Posterior vena cava (tissue), 2 donors: ENCODE measurements at places on chromosomes 6 and 20. TPM values are rescaled to one million over a fixed set of nuclear protein-coding genes. Genes with fewer than 3 reads are reported as not detected.

DNA sequence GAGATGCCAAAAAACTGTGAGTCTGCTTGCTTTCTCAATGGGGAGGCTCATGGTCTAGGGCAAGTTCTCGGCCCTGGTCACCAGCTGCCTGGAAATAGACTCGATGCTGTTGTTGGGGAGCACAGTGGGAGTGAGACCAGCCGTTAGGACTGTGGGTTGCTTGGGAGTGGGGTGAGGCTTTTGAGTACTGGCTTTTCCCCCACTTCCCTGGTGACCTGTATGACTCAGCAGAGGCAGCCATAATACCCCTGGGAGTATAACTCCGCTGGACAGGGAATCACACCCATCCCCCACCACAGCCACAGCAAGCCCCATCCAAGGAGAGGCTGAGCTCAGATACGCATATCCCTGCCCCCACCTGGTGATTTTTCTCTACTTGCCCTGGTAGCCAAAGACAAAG lies 48.9 kb upstream of the OGFRL1 start:
- DNase-seq = no peak

DNA sequence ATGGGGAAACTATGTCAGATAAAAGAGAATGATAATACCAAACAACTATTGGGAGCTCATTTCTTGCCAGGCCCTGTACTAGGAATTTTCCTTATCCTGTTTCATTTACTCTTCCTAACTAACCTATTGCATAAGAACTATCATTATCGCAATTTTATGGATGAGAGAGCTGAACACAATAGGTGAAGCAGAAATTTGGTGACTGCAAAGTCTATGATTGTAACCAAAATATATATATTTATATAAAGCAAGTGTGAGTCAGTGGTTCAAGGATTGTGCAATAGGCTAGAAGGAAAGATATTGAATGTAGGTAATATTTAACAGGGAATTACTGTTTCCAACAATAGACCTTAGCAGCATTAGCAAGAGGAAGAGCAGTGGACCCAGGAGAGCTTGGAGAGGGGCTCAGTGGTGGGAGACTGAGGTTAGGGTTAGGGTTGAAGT lies 181.1 kb upstream of the TENT5A start:
- no peak for DNase-seq

DNA sequence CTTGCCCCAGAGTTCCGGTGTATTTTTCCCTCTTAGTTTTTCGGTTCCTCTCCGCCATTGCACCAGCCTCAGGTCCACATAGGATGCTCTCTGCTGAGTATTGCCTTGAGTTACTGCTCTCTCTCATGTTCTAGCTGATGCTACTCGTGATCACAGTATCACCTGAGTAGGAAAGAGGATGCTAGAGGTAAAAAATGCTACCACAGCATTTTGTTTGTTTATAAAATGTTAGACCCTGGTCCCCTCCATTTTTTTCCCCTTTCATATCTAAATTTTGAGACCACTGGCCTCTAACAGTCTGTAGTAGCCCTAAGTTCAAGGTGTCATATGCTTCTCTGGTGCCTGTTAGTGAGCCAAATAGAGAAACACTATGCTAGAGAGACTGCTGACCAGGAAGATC lies 175.5 kb downstream of the OR2B2 start:
- DNase-seq = no peak

GRCh38 chr6:64553249-64553786 lies 917.7 kb downstream of the PHF3 start:
- no peak for DNase-seq

DNA sequence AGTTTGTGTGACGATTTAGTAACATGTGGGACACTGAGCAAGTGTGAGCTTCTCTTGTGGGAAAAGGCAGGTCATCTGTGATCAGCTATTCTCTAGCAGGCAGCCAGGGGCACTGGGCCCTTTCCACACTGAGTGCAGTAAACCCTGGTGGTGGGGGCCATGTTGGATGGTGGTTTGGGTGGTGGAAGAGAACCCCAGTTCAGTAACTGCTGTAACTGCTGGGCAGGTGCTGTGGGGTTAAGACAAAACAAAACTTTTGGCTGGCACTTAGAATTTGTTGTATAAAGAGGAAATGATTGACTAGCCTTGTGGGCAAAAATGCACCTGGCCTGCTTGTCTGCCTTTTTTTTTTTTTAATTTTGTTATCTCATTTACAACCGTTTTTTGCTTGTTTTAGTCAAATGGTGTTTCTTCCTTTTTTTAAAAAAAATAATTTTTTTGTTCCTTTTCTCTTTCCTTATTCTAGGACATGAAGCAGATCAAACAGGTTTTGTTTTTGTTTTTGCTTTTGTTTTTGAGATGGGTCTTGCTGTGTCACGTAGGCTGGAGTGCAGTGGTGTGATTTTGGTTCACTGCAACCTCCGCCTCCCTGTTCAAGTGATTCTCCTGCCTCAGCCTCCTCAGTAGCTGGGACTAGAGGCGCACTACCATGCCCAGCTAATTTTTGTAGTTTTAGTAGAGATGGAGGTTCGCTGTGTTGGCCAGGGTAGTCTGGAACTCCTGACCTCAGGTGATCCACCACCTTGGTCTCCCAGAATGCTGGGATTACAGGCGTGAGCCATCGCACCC lies 59.8 kb downstream of the IGF2R start:
- DNase-seq = no peak

The ENPP1 gene
- 13.5 TPM for total RNA-seq

The GPX5 gene
- total RNA-seq = not detected

- no peak for DNase-seq
Measured at GRCh38 chr20:8803065-8803464, 265.8 kb upstream of the PLCB4 start.

DNA sequence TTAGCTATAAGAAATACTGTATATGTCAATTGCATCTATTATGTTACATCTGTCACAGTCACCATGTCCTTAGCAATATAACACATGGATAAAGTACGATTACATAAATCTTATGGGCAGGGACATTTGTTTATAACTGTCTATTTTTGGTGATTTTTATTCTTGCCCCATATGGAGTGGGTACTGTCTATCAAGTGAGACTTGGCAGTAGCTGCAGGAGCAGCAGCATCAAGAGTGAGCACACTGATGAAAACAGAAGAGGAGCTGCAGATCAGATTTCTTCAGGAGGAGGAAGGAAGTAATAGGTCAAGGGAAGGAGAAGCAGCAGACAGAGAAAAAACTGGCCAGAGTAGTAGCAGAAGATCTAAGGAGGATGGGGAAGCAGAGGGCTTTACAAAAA lies 516.7 kb downstream of the C6orf118 start:
- DNase-seq = no peak

The HS3ST5 gene
- total RNA-seq = not detected

The SDCBP2 gene
- total RNA-seq = 5.4 TPM

DNA sequence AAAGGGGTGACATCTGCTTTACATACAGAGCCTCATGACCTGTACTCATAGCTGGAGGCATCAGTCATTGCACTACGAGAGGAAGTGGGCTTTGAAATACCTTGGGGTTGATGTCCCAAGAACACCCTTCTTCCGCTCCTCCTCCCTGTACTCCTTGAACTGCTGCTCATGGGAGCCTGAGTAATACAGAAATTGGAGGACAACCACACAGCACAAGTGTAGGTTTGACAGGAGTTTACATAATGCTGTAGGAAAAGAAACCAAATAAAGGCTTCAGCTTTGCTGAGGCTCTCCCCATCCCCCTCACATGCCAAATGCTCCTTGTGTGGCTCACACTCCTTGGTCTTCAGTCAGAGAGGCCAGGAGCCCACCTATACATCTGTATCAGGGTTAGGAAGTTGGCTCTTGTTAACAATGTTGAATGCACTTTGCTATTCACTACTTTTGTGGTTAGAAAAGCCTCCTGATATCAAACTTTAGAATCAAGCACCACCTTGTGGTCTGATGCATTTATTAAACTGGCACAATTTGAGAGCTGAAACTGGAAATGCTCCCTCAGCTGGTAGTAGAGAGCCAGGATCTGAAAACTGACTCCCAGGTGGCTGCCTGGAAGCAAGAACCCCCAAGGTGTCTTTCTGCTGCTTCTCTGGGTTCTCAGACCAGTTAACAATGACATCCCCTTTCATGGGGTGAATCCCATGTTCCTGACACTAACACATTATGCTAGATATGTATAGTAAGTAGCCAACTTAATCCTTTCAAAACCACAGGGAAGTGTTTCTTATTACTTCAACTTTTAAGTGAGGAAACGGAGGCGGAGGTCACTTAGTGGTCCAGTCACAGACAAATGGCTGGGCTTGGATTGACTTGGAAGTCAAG lies 56.2 kb upstream of the EDN1 start:
- DNase-seq = no peak

DNA sequence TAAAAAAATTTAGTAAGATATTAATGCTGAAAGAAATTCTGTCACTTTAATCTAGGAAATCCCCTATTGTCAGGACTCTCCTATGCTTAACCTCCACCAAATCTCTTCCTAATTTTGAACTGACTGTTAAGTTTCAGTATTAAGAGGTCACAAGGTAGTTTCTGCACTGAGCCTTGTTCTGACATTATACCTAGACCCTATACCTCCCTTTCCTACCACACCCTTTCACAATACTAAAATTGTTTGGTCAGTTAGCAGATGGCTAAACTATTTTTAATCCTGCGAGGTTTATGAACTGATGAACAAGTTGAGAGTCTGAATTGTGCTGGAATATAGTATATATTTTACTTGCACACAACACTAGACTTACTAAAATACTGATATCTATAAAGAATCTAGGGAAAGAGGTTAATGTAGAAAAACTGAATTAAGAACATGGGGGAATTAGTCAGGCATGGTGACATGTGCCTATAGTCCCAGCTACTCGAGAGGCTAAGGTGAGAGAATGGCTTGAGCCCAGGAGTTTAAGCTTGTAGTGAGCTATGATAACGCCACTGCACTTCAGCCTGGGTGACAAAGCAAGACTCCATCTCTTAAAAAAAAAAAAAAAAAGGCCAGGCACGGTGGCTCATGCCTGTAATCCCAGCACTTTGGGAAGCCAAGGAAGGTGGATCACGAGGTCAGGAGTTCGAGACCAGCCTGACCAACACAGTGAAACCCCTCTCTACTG lies 51.5 kb downstream of the HBS1L start:
- DNase-seq = no peak

DNA sequence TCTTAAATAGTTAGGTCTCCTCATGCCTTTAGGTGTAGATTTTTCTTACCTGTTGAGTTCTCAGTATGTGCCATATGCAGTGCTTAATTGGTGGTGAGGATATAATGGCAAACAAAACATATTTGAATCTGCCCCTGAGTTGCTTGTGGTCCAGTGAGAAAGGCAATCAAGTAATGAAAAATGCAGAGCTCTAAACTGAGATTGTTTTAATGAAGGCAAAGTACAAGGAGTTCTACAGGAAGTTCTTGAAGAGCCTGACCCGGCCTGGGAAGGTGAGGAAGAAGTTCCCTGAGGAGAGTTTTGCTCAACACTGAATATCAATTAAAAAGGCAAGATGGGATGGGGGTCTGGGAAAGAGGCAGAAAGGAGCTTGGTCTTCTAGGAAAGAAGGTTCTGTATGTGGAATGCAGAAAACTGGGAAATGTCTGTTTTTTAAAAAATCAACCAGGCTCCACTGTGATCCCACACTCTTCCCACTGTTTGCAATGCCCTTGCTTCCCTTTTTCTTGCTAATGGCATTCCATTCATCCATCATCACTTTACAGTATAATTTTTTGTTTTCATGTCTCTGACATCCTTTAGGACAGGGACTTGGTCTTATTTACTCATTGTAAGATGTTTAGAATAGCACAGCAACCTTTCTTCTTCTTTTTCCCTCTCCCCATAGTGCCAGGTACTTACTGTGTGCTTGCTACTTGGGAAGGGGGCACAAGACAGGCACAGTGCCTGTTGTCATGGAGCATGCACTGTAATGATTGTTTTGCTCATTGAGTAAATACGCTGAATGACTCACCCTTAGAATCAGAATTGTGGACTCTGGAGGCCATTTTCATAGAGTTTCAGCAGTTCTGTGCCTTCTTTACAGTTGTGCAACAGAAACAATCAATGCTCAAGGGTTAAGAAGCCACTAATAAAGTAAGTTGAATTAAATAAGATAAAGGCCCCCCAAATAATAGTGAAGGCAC lies 64.3 kb downstream of the ANKS1A start:
- DNase-seq = no peak

DNA sequence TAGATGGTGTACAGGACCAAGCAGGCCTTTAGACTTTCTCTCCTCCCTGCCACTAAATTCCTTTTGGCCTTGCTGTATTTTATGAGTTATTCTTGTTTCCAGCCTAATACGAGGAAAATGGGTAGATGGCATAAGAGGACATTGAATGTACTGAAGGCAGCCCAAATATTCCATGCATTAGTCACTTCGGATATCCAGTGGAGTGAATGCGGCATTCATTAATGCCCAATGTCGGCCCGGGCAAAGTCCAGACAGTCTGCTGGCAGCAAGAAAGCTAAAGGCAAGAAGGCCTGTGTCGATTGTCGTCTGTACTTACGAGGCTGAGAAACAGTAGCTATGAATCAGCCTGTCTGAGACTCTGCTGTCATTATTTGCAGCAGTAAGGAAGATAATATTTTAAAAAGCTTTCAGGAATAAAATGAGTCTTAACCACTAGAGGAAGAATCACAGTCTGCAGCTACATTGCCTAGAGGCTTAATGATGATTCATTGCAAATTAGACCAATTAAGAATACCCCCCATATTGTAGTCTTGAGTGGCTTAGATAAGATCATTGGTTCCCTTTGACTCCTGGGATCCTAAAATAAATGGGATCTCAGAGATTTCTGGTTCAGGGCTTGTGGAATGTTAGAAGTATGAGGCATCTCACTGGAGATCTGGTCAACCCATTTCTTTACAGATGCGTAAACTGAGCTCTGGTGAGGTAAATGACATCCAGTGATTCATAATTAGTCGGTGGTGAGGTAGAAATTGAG lies 534.1 kb upstream of the JAG1 start:
- DNase-seq = no peak

The BANF2 gene
- not detected for total RNA-seq

DNA sequence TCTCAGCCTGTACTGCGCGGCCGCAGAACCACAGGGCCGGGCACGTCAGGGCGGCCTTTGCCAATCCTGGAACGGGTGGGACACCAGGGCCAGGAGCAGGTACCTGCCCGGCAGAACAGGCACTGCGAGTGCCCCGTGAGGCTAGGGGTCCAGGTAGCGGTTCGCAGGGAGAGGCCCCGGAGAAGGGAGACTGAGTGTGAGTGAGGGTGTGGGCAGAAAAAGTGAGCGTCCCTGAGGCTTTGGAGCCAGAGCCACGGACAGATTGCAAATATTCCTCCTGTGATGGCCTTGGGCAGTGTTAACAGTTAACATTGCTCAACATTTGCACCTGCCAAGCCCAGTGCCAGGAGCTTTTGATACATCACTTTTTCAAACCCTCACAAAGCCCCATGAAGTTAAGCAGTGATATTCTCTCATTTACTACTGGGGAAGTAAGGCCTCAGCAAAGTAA lies 491 bp downstream of the GNMT start:
- DNase-seq = no peak

DNA sequence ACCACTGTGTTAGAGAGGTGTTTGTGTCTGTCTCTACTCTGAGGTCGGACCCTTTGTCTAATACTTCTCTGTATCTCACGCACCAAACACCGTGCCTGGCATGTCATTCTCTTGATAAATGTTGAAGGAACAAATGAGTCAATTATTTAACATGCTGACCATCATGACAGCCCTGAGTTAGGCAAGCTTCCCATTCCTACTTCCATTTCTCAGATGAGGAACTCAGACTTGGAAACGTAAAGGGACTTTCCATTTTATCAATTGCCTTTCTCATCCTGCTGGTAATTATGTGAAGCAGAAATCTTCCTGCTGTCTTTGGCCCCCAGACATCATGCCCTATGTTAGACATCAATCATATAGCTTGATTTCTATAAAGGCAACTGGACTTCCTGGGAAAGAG lies 227.0 kb upstream of the ECI2 start:
- no peak for DNase-seq
